ENCODE measurements at places on chromosomes 3 and 15.

- no peak for DNase-seq
These were observed 35.6 kb upstream of the FAM107A start for GRCh38 chr3:58612830-58613229.

- DNase-seq: no peak
These were observed 21.9 kb upstream of the APH1B start for GRCh38 chr15:63255489-63255990.

GRCh38 chr3:48018841-48019240 is 2.6 kb upstream of the MAP4 start:
- no peak for DNase-seq

DNA sequence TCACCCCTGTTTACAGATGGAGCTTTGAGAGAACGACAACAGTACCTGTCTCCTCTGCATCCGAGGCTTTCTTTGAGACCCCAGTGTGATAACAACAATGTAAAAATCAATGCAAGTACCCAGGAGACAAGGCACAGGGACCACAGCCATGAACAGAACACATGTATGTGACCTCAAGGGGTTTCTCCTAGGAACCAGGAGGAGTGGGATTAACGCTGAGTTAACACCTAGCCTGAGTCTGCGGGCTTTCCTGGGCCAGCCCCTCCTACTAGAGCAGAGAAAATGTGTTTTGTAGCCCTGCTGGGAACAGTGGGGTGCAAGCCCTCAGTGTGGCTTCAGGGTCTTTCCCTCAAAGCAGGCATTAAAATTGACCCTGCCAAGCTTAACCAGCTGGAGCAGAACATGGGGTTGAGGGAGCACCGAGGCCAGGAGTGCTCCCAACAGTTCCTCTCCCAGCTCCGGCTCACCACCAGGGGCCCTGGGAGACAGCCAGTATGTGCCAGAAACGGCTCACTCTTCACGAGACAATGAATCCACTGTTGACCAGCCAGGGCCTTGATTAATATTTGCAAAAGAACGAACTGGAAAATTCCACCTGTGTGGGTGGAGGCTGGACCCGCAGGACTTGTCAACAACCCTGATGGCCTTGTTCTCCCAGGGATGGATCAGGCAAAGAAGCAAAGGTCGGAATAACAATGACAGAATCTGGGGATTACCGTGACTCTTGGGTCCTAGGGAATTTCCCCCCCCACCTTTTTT is 3.6 kb downstream of the CHDH start:
- DNase-seq: no peak

- no peak for DNase-seq
These were observed 24.1 kb downstream of the KLF13 start for GRCh38 chr15:31350771-31351170.

GRCh38 chr3:71987089-71987735 is 202.3 kb upstream of the PROK2 start:
- no peak for DNase-seq

All from iPS DF 6.9 (cell line).